NCI-H1436 treated with DMSO at 0.1 percent for 48 hours (cell line): ENCODE measurements at places on chromosomes 6 and 20.

DNA sequence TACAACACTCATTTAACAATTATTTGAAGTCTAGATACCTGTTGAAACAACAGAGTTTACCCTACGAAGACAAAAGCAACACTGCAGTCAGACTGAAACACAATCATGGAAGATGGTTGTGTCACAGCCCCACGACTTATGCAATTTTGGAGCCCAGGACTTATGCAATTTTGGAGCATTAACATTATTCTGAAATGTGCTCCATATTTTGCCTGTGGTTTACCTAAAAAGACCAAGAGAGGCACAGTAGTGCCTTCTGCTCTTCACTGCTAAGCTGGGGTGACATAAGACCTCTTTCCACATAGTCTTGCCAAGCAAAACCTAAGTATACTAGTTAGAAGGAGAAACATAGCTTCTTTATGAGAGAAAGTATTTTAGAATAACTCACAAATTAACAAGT, 216.5 kb downstream of the PTPRK start:
- DNase-seq, result no peak

GRCh38 chr20:34364223-34364506, 1.1 kb downstream of the ITCH start:
- no peak for DNase-seq

- no peak for DNase-seq
These were observed 80.2 kb downstream of the SRC start for GRCh38 chr20:37426106-37426505.

- no peak for DNase-seq
These were observed 115.5 kb downstream of the PXDC1 start for GRCh38 chr6:3636060-3636459.

- no peak for DNase-seq
These were observed 45.5 kb upstream of the NR2E1 start for GRCh38 chr6:108120311-108120710.

DNA sequence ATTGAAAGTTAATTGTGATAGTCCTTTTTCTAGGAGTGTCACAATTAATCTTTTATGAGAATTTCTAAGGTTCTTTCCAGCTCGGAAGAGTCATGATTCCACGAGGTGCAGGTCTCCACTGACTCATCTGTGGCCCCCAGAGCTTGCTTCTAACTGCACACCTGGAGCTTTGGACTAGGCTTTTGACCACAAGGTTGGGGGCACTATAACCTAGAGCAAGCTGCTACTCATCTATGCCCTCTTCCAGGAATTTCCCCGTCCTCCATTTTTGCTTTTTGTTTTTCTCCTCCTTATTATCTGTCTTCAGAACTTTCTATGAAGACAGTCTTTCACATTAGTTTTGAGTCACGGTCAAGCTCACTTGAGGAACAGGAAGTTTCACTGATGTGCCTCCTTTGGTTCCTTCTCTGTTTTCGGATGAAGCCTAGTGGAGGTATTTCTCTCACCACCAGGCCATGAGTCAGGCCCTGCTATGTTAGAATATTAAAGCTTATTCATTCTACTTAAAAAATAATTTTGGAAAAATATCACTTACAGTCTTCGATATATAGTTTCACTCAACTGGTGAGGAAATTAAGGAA, 119.2 kb upstream of the INSM1 start:
- DNase-seq, result no peak

GRCh38 chr20:56843817-56844216, 214.7 kb downstream of the TFAP2C start:
- no peak for DNase-seq

- no peak for DNase-seq
These were observed 6.6 kb downstream of the RNASET2 start for GRCh38 chr6:166949528-166950442.

DNA sequence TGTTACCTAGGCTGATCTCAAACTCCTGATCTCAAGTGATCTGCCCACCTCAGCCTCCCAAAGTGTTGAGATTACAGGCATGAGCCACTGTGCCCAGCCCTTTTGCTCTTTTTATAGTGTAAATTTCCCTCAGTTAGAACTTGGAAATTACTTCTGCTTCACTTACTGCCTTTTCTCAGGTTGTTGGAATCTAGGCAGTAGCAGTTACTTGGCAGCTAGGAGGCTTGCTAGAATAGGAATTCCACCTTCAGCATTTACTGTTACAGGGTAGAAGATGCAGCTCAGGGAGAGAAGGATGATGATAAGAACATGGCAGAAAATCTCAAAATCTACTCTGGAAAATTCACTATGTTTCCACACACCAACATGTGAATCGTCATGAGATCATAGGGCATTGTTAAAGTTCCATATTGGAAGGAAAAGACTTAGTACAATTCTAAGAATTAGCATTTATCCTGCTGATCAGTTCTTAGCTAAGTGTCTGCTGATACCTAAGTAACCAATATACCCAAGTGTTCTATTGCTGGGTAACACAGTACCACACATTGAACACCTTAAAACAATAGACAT, 182.2 kb downstream of the SLC16A10 start:
- no peak for DNase-seq

DNA sequence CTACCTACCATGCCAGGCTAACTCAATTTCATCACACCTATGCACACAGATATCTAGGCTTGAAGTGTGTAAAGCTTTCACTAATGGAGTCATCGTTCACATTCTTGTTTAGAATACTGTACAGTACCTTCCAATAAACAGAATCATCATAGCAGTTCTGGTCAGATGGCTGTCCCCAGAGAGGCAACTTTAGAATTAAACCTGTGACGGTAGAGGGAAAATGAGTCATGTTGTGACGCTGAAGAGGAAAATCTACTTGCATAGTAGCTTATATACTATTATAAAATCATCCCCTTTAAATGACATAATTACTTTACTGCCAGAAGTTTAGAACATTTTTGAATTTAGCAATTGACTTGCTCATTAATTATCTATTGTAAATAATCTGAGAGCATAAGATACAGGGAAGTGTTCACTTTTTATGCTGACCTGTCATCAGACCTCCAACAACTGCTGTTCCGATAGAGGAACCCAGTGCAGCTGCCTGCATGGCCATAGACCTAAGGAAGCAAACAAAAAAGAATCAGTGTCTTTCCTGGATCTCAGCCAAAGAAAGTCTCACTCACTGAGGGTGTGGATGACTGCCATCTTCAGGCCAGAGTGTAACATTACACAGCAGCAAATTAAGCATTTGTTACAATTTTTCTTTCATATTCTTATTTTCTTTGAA, 29.8 kb downstream of the RHAG start:
- peak; percentile 57 for DNase-seq

DNA sequence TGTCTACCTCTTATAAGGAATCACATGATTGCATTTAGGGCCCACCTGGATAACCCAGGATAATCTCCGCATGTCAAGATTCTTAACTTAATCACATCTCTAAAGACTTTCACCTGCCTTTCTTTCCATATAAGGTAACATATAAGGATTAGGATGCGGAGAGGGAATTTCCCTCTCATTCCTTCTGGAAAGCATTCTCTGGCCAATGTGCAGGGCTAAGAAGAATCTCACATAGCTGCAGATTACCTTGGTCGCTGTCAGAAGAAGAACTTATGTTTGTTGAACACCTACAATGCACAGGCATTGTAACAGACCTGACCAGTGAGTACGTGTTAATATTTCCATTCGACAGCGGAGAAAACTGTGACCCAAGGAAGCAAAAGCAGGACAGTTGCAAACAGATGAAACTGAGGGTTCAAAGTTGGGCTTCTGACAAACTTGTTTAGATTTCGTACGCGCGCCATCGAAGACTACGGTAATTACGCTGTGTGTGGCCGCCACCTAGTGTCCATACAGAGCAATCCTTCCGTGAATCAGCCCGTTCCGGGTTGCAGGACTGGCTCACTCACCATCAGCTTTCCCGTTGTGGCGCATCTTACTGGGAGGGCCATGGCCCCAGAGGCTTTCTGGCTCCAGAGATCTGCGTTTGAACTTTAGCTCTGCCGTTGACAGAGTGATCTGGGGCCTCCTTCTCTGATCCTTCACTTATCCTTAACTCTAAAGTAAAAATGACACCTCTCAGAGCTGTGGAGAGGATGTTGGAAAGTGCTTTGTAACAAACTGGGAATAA, 9.5 kb downstream of the C20orf202 start:
- no peak for DNase-seq

- DNase-seq, result no peak
These were observed 758.3 kb downstream of the KIF16B start for GRCh38 chr20:15814911-15815310.

DNA sequence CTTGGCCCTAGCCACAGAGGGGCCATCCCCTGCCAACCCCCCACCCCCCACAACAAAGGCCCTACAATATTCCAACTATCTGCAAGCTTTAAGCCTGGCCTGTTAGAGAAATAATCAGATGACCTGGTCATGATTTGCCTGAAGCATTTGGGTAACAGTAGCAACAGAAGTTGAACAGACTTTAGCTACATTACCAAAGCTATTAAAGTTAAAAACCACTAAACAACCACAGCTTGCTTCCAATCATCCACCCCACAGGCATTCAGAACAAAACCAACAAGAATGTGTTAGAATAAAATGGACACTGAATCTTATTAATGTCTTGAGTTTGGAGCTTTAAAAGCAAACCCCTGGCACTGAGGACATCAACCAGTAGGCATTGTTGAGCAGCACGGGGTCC, 250.9 kb downstream of the LRFN2 start:
- no peak for DNase-seq

DNA sequence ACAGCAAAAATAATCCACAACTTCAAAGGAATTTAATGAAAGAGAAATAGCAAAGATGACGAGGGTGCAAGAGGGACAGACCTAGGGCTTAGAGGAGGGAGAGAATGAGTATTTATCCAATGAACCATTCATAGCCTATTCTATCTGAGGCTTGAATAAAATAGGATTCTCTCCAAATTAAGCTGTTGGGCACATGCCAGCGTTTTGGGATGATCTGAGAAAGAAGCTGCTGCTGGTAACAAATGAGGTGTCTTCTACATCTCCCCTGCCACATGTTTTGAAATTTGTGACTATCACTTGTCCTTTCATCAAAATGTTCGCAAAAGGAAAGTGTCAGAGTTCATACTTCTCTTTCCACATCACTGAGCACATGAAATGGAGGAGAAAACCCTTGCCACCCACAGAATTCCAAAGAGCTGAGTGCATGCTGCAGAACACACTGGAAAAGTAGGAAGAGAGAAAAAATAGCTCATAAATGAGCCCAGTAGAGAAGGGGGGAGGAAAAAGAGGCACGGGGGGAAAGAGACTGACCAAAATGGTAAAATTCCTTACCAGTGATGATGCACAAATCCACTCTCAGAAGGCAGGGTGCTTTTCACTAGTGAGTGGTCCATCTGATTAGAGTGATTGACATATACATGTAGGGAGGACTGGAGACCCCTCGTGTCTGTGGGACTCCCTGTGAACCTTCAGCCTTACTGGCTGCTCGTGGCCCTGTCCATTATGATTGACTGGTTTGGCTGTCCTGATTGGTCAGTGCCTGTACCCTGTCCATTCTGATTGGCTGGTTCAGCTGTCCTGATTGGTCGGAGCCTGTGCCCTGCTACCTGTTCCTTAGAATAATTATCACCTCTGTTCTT, 180.5 kb downstream of the OGFRL1 start:
- DNase-seq, result no peak

GRCh38 chr6:110255211-110255750, 75.1 kb downstream of the CDC40 start:
- DNase-seq, result no peak

GRCh38 chr6:4907602-4908001, 96.2 kb downstream of the RPP40 start:
- no peak for DNase-seq

- no peak for DNase-seq
These were observed 265.8 kb upstream of the PLCB4 start for GRCh38 chr20:8803065-8803464.

DNA sequence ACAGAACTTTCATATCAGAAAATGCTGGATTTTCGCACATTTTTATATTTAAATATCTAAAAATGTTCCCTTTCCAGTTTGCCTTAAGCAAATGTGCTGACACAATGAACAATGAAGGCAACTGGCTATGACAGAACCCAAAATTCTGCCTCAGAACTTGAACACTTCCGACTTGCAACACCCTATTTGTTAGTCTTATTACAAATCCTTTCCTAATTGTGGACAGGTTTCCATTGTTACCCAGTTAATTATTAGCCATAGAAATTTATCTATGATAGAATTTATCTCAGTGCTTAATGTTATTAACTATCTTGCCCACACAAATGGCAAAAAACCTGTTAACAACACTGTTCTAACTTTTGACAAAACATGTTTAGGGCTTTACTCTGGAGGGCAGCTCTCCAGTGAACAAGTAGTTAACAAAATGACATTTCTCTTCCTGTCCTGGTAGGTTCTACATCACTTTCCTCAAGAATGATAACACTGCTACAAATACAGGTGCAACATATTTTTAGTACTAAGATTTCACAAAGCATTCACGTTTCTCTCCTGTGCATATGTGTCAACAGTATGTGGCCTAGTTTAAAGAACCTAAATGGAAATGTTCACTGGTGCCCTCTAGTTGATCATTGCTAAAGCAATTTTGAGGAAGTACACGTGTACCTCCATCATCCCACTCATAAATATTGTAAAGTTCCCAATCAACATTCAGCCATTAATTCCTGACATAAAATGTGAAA, 58.4 kb downstream of the HIVEP2 start:
- no peak for DNase-seq

DNA sequence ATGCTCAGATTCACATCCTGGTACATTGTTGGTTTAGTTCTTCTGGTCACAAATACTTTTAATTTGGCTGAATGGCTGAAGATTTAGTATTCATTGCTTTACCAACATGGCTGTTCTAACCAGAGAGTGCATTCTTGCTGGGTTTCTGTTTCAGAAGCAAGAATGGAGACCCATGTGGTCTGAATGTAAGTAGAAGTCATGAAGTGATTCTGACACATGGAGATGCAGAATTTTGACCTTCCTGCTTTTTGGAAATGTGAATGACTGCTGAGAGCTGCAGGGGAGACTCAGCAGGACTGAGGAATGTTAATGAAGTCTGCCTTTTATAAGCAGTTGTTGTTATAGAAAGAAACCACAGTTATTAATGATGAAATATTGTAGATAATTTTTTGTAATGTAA, 576.1 kb upstream of the MARCKS start:
- DNase-seq, result no peak

GRCh38 chr6:6840831-6841291, 252.3 kb downstream of the LY86 start:
- no peak for DNase-seq

GRCh38 chr20:33209789-33210188, 7.4 kb upstream of the BPIFA3 start:
- no peak for DNase-seq

GRCh38 chr20:32787168-32787567, 25.0 kb downstream of the DNMT3B start:
- no peak for DNase-seq

GRCh38 chr20:56360908-56361205, 2.1 kb downstream of the FAM210B start:
- DNase-seq, result no peak
